Thyroid gland (tissue), 4 donors: ENCODE measurements at places on chromosomes 7 and 10.

- no peak for DNase-seq
These were observed 109.9 kb upstream of the ABI1 start for GRCh38 chr10:26970667-26971066.

DNA sequence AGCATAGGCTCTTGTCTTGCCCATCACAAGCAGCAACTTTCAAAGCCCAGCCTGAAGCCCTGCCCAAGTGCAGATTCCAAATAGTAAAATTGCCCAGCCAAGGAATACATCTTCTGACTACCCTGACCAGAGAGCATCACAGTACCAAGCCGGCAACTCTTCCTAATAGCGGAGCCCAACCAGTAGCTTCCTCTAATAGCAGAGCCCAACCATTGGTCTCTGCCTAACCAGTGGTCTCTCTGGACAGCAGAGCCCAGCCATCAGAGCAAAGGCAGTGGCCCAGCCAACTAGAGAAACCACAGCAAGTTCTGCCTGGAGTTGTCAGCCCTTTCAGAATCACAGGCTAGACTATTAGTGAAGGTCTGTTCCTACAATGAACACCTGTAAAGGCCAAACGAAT lies 285.6 kb downstream of the HGF start:
- DNase-seq, result peak; percentile 39

DNA sequence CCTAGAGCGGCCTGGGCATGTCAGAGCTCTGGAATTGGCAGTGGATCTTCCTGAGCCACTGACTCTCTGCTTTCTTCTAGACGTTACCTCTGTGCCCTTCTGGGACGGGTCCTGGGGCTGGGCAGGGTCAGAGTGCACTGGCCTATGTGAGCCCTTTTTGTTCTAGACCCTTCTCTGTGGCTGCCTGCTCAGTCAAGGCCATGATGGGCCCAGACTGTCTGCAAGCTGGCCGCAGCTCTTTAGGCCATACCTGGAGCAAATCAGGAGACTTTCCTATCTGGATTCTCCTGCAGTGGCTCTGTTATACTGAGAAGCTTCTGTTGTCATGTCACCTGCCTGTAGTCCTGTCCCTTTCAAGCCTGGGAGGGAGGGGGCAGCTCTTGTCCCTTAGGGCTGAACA lies 70.1 kb downstream of the ADCY1 start:
- DNase-seq, result no peak

DNA sequence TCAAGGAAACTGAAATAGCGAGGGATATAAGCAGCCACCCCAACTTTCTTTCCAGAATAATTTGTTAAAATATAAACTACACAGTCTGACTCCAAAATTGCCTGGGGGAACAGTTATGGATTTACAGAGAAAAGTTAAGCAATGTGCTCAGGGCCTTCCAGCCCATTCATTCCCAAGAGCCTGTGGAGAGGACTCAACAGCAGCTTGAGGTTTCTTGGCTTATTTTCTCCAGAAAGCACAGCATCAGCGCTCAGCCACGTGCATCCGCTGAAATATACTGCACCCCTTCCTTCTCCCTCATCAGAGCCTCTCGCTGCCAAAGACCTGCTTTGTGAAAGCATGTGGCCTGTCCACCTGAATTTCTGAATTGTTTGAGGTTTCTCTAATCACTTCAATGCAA lies 375.2 kb upstream of the VWC2 start:
- no peak for DNase-seq

DNA sequence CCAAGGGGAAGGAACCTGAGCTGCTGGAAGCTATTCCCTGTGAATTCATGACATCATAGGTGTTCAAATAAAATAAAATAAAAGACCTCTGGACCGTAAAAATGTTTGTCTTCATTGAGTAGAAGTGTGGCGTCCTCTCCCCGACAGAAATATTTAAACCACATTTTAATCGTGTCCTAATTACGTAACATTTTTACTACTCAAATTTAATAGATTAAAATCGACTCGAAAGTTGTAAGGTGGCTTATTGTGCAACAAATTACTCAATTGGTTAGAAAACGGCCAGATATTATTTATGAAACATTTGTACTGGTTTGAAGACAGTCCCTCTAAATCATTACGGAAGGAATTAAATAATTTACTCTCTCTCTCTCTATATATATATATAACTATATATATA lies 15.5 kb upstream of the NCAPG2 start:
- no peak for DNase-seq

DNA sequence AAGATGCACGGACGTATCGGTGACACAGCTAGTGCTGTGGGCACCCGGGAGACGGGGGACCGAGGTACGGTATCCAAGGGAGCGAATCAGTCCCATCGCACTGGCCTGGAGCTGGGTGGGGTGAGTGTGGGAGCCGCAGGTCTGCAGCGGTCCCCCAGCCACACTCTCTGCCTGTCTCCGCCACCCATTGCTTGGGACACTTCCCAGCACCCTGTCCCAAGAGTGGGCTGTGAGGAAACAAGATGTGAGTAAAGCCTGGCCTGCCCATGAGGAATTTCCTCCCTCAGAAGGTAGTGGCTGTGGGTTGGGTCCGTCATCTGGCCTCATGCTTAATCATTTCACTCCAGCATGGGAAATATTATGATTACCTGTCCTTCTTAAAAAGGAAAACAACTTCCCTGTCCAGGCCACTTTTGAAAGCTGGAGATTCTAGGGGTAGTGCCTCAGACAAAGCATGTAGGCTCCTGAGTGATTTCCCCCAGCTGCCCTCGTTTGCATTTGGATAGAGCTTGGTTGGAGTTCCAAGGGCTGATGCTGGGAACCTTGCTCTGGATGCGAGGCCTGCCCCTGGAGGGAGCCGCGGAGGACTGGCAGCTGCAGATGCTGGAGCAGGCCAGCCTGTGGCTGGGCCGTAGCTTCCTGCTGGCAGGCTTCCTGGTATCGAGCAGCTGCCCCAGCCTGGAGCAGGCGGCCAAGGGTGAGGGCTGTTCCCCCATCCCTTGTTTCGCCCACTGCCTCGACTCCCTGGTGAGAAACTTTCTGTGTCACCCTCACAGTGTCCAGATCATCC lies 6.2 kb upstream of the ACTR3C start:
- DNase-seq, result no peak
